ENCODE measurements at places on chromosomes 11 and 22.

- no peak for DNase-seq
Measured at GRCh38 chr11:117701781-117702180, 95.2 kb downstream of the DSCAML1 start.

- DNase-seq: peak; percentile 58
Measured at GRCh38 chr11:86245369-86246292, 1.1 kb downstream of the EED start.

DNA sequence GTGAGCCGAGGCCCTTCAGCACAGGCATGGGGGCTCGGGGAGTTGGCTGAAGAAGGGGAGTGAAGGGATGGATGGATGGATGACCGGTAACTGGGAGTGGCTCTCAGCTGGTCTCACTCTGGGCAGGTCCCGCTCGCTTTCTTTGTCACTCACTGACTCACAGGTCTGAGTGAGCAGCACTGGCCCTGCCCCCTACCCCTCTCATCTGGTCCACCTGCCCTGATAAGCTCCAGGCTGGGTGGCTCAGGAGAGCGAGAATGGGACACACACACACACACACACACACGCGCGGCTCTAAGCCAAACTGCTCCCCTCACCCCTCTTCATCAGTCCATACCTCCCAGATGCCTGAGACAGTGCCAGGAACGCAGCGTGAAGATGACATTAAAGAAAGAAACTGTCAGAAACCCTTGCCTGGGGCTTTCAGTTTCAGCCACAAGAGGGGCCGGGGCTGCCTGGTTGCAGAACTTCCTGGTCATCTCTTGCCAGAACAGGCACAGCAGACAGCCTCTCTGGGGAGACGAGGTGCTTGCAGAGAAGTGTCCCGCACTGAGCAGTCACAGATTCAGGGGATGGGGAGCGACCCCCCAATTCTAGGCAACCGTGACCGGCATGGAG is 16.5 kb upstream of the SHISAL1 start:
- peak; percentile 63 for DNase-seq

- DNase-seq: no peak
Measured at GRCh38 chr22:37018086-37018814, 997 bp downstream of the TST start.

- no peak for DNase-seq
Measured at GRCh38 chr11:10694486-10695239, 1.1 kb upstream of the IRAG1 start.

DNA sequence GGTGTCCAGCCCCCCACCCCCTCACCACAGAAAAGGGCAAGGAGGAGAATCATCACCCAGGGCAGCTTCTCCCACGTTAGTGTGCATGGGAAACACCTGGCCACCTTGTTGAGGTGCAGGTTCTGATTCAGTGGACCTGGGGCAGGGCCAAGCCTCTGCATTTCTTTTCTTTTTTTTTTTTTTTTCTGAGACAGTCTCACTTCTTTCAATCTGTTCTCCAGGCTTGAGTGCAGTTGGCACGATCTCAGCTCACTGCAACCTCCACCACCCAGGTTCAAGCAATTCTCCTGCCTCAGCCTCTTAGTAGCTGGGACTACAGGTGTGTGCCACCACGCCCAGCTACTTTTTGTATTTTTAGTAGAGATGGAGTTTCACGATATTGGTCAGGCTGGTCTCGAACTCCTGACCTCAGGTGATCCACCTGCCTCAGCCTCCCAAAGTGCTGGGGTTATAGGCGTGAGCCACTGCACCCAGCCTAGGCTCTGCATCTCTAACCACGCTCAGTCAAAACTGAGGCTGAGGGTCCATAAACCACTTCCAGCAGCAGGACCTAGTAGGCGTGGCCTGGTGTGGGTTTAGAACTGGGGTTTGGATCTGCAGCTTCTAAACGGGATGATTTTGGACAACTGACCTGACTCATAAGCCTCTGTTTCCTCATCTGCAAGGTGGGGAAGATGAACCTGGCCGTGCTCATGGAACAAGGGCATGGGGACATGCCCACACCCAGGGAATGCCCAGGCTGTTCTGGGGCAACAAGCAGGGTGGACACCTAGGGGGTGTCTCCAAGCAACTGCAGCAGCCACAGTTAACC is 734 bp downstream of the ZP1 start:
- no peak for DNase-seq

DNA sequence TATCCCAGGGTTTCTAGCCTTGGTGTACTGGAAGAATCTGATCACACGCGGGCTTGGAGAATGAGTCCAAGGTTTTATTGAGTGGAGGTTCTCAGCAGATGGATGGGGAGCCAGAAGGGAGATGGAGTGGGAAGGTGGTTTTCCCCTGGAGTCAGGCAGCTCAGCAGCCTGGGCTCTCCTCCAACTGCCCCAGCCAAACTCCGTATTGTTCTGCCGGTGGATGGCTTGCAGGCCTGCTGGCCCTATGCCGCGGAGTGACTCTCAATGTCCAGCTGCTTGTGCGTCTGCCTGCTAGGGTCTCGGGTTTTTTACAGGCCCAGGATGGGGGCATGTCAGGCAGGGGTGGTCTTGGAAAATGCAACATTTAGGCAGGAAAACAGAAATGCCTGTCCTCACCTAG is 162.4 kb upstream of the LMO1 start:
- no peak for DNase-seq

DNA sequence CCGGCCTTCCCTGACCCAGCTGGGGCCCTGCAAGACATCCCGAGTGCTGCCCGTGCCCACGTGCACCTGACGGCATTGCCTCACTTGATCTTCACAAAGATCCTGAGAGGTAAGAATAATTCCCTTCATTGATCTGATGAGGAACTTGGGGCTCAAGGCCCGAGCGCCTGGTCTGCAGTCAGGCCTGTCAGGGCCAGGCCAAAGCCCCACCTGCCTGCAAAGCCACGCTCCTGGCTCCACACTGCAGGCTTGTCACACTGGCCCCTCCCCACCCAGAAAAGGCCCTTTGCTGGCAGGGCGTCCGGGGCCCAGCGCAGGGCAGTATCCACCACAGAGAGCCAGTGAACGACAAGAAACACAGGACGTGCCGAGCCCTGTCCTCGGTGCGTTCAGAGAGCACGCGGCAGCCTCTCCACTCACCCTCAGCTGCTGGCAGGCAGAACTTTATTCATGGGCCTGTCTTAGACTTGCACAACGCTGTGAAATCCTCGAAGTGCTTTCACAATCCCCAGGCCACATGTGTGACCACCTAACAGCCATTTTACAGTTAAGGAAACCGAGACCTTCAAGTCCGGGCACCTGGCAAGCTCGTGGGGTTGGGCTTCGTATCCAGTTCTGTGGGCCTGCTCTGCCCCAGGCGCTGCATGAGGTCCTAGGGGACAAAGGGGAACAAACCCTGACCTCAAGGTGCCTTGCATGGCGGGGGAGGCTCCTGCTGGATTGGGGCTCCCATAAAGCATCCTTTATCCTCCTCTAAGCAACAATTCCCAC is 14.8 kb downstream of the KIAA0930 start:
- DNase-seq: peak; percentile 98

DNA sequence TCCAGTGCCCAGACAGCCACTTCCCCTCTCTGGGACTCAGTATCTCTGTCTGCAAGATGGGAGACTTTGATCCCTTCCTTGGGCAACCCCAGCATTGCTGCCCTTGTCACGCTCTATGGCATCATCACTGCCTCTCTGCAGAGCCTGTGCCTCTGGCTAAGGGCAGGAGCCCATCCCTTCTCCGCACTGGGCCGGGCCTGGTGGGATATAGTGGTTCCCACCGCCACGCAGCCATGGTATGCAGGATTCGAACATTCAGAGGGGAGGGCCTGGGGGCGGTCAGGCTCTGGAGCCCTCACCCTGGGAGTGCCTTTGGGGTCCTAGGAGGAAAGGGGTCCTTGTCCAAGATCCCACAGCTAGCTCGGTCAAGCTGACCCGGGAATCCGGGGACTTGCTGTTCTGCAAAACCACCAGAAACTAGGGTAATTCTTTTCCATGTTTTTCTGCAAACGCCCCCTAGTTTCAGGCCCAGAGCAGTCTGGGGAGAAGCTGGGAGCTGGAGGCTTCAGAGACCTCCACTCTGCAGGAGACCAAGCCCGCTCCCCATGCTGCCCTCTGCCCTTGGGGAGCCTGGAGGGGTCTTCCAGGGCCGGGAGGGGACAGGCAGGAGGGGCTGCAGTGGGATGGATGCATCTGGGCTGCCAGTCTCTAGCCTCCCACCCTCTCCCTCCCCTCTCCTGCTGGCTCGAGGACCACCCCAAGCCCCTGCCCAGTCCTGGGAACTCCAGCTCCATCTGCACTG is 24.4 kb upstream of the CBX7 start:
- DNase-seq: no peak

DNA sequence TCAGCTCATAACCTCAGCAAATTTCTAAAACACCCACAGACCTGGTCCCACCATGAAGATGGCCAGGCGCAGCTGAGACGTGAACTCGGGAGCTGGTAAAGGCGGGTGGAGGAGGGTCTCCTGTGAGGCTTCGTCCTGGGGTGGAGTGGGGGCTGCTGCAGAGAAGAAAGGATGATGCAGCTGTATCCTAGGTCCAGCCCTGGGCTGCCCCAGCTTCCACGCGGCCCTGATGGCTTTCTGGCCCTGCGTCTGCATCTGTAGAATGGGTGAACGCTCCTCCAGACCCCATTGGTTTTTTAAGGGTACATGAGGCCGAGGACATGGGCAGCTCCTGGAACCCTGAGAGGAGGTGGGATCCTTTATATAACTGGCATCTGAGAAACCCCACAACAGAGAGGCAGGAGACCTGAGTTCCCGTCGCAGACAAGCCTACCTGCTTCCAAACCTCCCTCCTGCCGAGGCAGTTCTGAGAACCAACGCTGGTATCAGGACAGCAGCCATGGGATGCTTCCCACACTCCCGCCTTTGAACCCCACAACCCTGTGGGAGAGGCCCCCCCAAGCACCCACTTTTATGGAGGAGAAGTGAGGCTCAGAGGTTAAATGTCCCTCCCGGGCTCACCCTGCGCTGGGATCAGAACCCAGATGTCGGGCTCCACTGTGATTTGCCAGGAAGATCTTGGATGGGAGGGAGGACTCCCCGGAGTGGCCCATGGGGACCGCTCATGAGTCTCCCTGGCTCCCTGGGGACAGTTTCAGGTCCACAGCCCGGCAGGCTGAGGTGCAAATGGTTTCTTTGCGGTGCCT is 55.2 kb upstream of the FGF3 start:
- no peak for DNase-seq

- DNase-seq: no peak
Measured at GRCh38 chr22:16974298-16975084, 33.5 kb downstream of the GAB4 start.

DNA sequence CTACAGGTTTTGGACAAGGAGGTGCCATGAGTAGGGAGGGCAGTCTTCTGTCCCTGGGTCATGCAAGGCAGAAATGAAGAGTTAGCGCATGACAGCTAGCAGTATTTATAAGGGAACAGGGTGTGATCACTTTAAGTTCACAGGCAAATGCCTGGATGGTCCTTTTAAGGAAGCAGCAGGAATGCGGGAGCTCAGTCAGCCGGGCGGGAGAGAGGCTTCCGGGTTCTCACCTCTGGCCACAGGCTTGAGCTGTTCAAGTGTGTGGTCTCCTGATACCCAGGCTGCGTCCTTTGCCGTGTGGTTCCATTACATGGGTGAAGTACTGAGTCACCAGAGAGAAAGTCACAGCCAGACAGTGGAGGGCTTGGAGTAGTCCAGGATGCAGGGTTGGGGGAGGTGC is 105.4 kb downstream of the BCR start:
- no peak for DNase-seq

DNA sequence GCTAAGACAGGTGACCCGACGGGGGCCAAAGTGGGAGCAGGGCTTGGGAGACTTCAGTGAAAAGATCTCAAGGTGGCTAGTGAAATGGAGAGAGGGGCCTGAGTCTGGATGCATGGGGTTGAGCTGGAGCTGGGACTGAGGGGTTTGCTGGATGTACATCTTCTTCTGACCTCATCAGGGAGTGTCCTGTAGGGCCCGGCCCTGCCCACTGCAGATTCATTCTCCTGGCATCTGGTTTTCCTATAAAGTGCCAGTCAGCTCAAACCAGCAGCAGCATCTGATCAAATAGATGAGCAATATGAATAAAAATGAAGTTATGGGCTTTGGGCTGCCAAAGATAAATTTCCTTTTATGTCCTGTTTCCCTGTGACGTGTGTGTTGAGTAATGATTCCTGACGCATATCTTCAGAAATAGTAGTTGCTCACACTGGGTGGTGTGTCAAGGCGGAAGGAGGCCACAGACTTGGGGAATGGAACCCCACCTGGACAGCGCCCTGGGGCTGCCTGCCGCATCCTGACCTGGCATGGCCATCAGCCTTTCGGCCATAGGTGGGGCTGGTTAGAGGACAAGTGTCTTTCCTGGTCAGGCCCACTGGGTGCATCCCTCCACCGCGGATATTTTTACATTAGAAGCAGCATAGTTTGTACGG is 135.4 kb downstream of the OSBP2 start:
- DNase-seq: no peak

DNA sequence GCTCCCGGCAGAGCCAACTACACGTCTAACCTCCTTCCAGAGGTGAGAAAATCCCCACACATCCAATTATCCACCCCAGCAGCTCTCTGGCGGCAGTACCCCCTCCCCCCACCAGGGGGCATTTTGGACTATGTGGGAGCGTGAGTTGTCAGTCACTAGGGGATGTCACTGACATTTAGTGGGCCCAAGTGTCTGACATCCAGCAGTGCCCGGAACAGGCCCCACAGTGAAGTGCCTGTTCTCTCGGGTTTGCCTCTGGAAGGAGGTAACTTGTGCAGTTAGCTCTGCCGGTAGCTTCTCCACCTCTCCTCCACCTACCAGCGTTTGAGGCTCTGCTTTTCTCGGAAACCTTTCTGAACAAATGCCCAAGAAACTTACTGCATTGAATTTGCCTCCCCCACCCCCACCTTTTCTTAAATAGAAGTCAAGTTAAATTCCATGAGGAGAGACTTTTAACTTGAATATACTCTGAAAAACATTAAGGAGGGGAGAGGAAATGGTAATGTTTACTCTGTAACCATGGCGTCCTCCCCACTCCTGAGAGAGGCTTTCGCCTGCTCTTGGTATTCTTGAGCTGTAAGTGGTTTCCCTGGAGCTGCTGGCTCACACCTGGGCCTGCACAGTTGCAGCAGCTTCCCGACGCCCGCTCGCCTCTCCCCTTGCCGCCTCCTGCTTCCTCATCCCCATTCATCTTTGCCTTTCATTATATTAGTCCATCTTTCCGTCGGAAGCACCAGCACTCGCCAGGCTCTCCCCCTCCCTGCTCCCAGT is 112.8 kb downstream of the WNT7B start:
- peak; percentile 75 for DNase-seq

GRCh38 chr22:49070501-49070900 is 757.2 kb downstream of the BRD1 start:
- DNase-seq: no peak
